ENCODE measurements at places on chromosomes 12 and 14.
A peak's percentile ranks its signal among the peaks of the same experiment; 100 is the strongest.

DNA sequence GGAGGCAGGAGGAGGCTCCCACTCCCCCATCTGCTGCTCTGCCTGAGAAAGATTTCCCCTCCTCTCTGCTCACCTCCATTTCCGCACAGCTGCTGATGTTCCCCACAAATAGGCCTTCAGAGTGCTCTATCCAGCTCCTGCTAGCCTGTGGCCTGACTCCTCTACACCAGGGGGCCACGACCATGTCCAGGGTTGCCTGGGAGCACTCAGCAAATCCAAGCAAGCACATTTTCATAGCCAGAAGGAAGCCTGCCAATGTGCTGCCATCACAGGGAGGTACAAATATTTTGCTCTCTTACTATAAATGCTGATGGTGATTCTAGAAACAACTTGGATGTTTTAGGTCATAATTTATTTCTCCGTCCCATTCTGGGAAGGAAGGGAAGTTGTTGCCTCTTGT lies 17.3 kb downstream of the KCNA5 start:
- DNase-seq, result no peak

DNA sequence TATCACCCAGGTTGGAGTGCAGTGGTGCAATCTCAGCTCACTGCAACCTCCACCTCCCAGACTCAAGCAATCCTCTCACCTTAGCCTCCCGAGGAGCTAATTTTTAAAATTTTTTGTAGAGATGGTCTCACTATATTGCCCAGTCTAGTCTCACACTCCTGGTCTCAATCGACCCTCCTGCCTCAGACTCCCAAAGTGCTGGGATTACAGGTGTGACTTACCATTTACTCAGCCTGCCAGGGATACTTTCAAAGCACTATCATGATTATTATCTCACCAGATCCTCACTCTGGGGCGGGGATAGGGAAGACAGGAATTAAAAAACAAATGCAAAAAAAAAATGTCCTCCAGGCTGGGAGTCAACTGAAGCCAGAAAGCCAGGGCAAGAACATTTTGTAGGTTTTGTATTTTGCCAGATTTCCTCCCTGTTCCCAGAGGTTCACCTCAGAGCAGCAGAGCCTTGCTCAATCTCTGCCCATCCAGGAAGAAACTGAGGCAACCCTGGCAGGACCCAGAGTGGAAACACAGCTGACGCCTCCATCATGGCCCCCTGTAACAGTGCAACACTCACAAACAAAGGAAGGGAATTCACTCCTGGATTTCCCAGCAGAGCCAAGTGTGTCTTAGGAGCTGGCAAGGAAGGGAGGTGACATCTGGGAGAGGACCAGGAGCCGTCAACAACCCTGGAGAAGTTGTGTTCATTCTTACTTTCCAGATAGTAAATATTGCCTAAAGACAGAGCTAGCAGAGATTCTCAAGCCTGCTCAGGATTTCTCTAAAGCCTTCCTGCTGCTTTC lies 73.9 kb downstream of the IRF2BPL start:
- DNase-seq, result no peak

GRCh38 chr12:100758083-100758482 lies 36.5 kb upstream of the ANO4 start:
- no peak for DNase-seq

GRCh38 chr14:96091941-96092411 lies 52.8 kb downstream of the C14orf132 start:
- DNase-seq, result no peak

- no peak for DNase-seq
Observed at GRCh38 chr12:1474041-1474573, 120.3 kb downstream of the FBXL14 start.

DNA sequence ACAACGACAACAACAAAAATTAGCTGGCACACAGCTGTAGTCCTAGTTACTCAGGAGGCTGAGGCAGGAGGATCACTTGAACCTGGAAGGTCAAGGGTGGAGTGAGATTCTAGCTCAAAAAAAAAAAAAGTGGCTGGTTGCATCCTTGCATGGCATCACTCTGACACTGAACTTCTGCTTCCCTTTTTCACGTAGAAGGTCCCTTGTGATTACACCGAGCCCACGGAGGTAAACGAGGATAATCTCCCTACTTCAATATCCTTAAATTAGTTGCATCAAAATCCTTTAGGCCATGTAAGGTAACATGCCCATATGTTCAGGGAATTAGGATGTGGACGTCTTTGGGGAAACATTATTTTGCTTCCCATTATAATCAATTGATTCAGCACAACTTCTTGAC lies 4.0 kb upstream of the PPP4R4 start:
- no peak for DNase-seq

DNA sequence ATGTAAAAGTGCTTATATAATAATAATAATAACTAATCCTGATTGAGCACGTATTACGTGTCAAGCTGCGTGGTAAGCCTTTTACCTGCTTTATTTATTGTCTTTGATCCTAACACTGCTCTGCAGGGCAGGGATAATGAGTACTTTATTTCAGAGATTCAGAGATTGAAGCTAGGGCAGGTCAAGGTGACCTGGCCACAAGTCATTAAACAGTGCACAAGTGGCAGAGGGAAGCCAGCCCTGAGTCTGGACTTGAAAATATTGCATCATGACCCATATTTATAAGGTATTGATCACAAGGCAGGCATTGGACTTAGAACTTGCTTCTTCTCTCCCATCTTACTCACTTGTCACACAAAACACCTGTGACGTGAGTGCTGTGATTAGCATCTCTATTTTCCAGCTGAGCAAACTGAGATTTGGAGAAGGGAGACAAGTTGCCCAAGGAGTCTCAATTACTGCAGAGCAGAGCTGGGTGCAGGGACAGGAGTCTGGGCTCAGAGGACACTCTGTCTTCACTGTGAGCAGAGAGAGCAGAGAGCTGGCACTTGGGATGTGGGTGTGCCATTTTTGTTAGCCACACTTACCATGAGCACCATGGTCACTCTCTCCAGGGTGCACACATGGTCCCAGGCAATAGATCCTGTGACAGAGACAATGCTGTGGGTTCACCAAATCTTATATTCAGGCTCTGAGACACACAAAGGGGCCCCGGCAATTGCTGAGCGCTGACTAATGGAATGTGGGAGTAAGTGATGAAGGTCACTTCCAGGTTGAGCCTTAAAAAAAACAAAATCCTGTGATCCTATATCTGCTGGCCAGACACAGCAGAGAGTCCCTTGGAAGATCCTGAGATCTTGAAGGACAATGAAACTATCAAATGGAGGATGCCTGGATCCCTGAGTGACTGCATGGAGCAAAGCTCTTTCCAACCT lies 113.2 kb upstream of the MED13L start:
- no peak for DNase-seq

GRCh38 chr12:75479963-75480461 lies 543 bp upstream of the GLIPR1 start:
- DNase-seq, result peak; percentile 53

GRCh38 chr12:88756153-88756552 lies 175.9 kb upstream of the KITLG start:
- DNase-seq, result no peak

GRCh38 chr14:88981948-88982347 lies 157.5 kb downstream of the TTC8 start:
- DNase-seq, result no peak

GRCh38 chr12:6528539-6529235 lies 5.6 kb upstream of the GAPDH start:
- DNase-seq, result no peak

GRCh38 chr12:88339254-88339949 lies 197.3 kb downstream of the TMTC3 start:
- no peak for DNase-seq

DNA sequence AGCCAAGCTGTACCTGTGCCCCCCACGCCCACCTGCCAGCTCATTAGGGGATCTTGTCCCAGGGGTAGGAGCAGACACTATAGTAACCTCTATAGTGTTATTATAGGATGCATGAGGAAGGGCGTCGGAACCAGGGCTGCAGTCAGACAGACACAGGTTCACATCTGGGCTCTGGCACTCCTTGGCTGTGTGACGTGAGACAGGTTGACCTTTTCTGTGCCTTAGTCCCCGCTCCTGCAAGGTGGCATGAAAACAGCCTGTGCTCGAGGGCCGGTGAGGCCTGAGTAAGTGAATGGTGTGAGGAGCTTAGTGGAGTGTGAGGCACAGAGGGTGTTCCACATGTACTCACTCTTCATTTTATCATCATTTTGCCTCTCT lies 19.0 kb downstream of the ASB2 start:
- peak; percentile 14 for DNase-seq

DNA sequence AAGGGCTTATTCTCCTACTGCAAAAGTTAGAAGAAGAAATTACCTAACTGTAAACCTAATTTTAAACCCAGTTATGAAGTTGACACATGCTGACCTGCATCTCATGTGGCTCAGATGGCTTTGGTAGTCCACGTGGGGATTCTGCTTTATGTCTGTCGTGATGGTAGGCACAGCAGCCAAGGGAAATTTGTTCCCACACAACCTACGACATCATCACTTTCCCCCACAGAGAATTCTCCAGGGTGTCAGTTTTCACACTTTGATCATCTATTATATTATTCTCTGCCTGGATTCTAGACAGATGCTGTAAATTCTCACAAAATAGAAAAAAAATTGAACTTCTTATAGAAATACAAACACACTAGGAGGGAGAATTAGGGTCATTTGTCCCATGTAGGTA lies 70.6 kb downstream of the PTHLH start:
- no peak for DNase-seq

DNA sequence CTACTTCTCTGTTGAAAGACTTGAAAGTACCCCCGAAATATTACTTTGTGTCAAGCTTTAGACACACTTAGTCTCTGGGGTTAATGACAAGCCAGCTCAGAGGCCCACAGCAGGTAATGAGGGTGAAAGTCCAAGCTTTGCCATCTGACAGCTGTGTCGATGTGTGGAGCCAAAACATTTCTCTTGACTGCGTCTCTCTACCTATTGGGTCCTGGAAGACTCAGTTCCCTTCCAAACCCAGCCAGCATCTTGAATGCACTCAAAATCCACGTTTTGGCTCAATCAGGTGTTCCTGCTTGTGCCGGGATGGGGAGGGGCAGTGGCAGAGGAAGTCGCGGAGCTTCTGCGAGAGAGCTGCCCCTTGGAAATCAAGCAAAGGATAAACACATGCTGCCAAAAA lies 3.2 kb downstream of the PLXNC1 start:
- peak; percentile 19 for DNase-seq

DNA sequence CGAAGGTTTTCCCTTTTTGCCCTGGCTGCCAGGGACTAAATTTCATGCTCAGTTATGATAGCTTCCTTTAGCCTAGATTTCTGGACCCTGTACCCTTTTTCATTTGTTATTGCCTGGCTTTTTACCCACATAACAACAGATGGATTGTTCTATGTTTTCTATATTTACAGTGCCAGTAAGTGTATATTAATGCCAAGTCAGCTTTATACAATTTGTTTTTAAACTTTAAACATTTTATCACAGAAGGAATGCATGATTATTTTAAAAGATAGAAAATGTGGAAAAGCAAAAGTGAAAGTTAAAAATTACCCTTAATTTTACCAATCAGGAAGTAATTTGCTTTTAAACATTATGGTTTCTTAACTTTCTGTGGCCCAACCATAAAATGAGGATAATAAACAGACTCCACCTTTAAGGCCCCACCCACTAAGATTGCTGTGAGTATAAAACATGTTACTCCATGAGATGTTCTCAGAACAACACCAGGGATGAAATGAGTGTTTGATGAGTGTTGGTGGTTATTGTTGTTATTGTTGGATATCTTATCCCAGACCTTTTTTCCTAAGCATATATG lies 496.8 kb downstream of the EGLN3 start:
- no peak for DNase-seq

- no peak for DNase-seq
Observed at GRCh38 chr12:10612984-10613348, 443 bp downstream of the MAGOHB start.

GRCh38 chr14:67957946-67958345 lies 138.4 kb downstream of the RAD51B start:
- no peak for DNase-seq

GRCh38 chr12:46523863-46524770 lies 151.5 kb upstream of the SLC38A2 start:
- no peak for DNase-seq

DNA sequence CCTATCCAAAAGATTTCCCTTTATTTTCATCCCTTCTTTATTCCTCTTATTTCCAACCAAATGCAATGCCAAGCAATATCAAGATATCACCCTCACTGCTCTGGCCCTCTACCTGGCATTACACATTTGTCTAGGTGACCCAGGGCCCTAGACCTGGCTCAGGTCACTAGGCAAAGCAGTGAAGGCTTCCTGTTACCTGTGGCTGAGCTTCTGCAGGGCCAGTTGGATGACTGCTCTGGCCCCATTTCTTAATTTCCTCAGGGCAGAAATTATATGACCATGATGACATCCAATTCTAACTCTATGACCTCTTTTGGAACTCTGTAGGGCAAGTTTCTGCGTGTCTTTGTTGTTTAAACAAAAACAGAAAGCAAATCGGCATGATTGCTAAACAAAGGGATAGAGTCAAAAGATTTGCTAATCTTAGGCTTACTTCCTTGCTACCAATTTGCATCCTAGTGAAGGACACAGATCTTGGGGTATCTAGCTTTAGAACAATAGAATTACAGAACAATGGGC lies 7.4 kb upstream of the CCDC198 start:
- no peak for DNase-seq

- no peak for DNase-seq
Observed at GRCh38 chr14:61260939-61261776, 20.0 kb downstream of the TMEM30B start.

DNA sequence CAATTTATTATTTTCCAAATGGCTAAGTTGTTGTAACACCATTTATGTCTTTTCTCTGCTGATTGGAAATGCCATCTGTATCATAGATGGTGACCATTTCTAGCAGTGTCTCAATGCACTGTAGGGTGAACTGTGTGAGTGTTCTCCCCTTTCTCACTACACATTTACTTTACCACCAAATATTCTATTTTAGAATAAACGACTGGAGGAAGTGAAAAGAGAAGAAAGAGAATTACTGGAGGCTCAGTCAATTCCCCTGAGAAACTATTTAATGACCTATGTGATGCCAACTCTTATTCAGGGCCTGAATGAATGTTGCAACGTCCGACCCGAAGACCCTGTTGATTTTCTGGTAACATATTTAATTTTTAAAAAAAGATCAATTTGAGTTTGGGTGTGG lies 15.5 kb upstream of the PAPOLA start:
- no peak for DNase-seq

DNA sequence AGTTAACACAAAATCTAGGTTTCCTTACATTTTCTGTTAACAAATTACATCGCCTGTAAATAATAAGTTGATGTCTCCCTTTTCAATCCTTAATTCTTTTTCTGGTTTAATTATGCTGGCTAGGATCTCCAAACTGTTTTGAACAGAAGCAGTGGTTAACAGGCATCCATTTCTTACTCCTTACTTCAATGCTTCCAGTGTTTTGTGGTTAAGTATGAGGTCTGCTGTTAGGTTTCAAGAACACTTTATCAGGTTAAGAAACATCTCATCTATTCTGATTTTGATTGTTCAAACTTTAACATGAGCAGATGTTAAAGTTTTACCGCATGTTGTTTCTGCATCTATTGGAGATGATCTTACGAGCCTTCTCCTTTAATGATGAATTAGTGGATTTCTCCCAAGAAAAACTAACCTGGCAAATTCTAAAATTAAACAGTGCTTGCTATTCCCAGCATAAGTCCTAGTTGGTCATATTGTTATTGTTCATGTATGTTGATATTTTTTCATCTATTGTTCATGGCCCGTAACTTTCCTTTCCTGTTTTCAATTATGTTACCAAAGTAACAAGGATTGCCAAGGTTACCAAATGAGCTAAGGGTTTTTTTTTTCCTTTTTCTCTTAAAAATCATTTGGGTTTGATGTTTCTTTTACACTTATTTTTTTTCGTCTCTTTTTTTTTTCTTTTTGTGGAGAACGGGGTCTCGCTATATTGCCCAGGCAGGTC lies 33.4 kb downstream of the POLE start:
- DNase-seq, result no peak

- DNase-seq, result no peak
Observed at GRCh38 chr14:71551291-71551950, 380.8 kb upstream of the RGS6 start.
